ENCODE measurements at places on chromosomes 4 and X.

DNA sequence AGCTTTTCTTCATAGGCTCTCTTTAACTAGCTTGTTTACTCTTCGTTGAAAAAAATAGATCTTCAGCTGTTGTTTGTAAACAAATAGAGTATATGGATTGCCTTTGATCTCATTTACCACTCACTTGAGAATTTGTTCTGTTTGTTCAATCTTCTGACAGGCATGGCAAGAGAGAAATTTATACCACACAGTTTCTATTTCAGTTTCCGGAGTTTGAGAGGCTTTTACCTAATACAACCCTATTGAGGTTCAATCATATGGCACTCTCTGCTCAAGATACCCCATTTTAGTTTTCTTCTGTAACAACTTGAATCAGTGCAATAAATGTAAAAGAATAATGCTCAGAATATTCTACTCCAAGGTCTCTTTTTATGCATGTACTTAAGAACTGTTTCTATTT, 148.0 kb downstream of the EMCN start:
- DNase-seq, result no peak

DNA sequence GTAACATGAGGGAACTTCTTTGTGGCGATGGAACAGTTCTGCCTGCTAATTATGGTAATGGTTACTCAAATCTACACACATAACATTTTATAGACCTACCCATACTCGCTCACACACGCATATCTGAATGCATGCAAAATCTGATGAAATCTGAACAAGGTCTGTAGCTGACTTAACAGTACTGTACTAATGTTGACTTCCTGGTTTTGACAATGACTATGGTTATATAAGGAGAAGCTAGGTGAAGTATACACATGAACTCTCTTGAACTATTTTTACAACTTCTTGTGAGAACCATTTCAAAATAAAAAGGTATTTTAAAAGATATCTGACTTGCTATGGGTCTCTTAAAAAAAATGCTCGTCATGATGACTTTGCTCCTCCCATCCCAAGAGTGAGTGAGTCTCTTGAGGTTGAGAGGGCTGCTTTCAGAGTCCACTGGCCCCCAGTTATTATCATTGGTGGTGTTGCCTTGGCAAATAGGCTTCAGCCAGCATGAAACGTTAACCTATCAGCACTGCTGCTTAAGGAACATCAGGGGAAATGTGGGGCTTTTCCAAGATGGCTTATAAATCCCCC, 99.8 kb downstream of the MTMR1 start:
- no peak for DNase-seq

GRCh38 chr4:98682719-98683118, 24.3 kb upstream of the TSPAN5 start:
- DNase-seq, result no peak

- no peak for DNase-seq
These were observed 54.1 kb downstream of the SYTL5 start for GRCh38 chrX:38060331-38060878.

DNA sequence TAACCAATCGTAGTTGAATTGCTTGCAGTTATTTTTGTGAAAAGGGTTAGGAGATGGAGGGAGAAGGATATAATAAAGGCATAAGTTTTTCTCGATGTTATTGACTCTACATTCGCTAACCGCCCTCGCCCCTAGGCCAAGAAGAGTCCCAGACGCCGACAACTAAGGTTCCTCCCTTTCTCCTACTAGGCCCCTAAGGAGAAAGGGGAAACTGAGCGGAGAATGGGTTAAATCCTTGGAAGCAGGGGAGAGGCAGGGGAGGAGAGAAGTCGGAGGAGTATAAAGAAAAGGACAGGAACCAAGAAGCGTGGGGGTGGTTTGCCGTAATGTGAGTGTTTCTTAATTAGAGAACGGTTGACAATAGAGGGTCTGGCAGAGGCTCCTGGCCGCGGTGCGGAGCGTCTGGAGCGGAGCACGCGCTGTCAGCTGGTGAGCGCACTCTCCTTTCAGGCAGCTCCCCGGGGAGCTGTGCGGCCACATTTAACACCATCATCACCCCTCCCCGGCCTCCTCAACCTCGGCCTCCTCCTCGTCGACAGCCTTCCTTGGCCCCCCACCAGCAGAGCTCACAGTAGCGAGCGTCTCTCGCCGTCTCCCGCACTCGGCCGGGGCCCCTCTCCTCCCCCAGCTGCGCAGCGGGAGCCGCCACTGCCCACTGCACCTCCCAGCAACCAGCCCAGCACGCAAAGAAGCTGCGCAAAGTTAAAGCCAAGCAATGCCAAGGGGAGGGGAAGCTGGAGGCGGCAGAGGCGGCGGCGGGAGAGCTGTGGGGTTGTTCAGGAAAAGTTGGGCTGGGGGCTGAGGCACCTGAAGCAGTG, 5.9 kb downstream of the ATOH1 start:
- DNase-seq, result no peak

DNA sequence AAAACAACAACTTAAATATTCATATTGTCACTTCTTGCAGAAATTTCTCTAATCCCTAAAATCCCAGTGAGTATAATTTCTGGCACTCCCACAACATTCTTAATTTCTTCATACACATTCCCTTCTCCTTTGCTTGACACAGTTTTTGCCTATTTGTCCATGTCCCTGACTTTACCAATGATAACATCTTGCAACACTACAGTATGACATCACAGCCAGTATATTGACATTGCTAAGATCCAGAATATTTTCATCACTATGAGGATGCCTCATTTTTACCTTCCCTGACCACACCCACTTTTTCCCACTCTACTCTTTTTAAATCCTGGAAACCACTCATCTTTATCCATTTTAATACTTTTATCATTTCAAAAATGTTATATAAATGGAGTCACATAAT, 292.3 kb upstream of the GK2 start:
- no peak for DNase-seq

DNA sequence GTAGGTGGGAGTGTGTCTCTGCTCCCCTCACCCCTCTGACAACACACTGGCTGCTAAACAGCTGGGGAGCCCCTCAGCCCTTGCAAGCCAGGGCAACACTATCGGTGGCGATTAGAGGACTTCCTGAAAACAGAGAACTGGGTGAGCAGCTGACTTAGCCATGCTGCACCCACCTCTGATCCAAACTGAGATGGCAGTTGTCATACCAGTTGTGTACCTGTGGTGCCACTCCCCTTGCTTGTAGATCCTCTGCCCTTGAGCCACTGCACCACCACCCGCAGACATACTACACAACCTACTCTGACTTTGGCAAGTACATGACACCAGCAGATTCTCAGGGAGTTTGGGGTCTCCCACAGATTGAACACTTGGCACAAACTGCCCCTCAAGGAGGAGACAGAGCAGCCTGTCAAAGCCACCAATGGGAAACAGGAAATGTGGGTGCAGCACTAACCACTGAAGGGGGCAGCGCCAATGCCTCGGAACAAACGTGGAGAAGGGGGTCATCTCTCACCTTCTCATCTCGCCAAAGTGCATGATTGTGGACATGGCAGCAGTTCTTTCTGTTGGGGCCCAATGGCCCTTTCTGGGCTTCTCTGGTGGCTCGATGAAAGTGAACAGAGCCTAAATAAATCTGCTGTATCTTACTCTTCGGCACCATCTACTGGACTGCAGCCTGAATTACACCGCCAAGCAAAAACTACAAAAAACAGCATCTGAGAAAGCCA, 119.8 kb downstream of the NEK1 start:
- no peak for DNase-seq

DNA sequence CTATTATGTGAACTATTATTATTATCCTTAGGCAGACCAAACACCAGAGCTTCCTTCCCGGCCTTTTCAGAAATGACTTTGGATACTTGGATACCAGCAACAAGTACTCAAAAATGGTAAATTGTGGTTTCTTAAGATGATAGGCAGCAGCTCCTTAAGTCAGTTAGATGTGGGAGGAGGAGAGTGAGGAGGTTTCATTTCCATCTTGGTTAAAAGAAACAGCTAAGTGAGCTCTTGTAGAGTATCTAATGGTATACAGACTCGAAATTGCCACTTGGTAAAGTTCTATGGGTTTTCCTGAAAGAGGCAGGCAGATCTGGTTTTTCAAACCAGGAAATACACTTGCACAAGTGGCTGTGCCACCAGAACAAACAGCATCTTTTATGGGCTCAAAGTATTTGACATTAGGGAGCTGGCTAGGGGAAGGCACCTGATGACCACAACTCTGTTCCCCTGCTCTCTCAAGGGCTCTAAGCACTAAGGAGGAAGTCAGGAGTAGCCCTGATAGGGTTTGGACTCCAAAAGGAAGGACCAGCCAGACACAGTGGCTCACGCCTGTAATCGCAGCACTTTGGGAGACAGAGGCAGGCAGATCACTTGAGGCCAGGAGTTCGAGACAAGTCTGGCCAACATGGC, 130.9 kb downstream of the TMEM164 start:
- no peak for DNase-seq

- no peak for DNase-seq
These were observed 1215.8 kb downstream of the RAPGEF2 start for GRCh38 chr4:160318567-160319220.

DNA sequence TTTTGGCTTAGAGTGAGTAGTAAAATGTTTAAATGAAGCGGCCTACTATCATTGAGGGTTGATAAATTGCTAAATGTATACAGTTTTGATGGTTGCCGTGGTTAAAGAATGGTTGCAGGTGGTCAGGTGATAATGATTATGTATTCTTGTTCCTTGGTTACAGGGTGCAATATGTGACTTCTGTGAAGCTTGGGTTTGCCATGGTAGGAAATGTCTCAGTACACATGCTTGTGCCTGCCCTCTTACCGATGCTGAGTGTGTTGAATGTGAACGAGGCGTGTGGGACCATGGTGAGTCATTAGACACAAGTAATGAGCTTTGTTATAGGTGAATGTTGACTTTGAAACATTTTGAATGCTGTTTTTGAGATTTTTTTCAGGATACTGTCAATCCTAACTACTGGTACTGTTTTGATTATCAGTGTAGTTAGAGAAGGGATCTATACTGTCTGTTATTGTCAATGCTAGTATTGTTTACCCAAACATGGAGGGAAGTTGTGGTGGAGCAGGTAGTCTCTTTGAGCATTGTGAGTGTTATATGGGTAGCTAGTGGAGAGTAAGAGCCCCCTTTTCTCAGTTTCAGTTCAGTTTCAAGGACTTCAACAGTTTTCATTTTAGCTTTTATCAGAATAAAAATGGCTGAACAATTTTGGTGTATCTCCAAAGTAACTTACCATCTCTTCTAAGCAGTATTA, 8.9 kb downstream of the ZNF330 start:
- no peak for DNase-seq

DNA sequence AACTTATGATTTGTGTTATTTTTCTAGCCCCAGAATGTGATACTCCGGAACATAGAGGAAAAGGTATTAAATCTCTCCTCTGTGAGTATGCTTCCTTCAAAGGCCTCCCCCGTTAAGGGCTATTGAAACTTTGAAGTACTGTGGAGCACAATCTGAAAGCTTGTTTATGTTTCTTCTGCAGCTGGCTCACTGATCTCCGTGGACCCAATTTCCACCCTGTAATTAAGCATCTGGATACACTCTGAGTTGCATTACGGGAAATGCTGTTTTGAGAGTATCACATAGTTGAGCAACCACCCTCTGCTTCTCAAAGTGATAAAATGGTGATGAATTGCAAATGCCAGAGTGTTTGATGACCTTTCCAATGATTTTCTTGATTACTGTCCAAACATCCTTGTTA, 296.8 kb upstream of the PABPC5 start:
- DNase-seq, result no peak

DNA sequence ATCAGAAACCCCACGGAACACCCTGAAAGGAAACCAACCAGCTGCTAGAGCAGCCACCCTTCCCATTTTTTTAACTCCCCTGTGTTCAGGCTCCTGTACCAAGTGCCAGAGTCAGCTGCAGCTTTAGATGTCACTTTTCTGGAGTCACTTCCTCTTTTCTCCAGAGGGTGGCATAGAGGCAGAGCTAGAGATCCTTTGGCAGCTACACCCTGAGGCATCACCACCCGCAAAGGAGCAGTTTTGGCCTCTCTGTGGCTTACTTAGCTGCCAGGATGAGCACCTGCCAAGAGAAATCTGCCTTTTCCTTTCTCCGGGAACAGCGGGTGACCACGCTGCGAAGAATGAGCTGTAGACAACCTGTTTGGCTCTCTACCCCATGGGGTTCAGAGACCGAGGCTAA, 58.0 kb upstream of the CHRDL1 start:
- no peak for DNase-seq

DNA sequence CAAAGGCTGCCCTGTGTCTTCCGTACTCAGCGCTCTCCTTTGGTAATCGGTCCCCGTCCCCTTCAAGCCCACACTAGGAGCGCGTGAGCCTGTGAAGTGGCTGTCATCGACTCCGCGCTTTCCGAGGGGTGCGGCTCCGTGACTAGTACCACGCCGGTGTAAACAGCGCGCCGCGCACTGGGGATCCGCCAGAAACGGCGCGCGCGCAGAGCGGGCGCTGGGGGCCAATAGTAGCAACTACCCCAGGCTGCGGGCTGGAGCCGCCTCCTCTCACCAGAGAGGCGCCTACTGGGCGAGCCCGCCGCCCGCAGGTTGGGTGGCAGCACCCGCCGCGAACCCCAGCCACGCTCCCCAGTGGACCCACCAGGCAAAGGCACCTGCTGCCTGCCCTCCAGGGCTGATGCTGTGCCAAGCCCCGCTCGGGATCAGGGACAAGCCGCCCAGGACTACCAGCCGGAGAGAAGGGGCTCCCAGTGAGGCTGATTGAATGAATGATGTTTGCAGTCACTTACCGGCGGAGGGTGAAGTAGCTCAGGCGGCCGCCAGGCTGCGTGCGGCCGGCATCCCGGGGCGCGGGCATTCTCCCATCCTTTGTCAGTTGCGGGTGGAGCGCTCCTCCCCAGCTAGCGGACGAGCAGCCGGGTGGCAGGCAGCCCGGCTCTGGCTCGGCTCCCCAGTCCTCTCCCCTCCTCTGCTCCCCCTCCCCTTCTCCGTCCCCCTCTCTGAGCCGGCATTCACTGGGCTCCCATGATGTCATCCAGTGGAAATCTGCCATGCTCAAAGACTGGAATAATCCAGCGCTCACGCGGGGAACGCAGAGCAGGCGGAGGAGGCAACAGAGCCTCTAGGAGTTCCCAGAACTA, 370.3 kb upstream of the SMIM31 start:
- DNase-seq, result no peak

Data from activated CD4-positive, alpha-beta T cell treated with anti-CD3 and anti-CD28 coated beads for 1 hour (primary cell).